ENCODE measurements at places on chromosomes 11 and 22.

DNA sequence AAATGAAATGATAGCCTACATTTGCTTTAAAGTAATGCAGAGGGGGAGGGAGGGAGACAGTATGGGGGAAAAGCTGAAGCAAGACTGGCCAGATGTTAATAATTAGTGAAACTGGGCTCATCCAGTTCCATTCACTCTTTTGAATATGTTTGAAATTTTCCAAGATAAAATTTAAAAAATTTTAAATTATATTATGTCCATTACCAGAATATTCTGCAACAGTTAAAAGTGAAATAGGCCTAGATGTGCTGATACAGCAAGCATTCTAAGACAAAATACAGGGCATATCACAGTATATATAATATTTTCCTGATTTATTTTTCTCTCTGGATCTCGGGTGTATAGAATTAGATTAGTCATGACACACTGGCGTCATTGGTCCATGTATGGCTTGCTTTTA lies 13.6 kb upstream of the ZNRF3 start:
- DNase-seq, result no peak

- DNase-seq, result no peak
These were observed 83.7 kb downstream of the BLID start for GRCh38 chr11:122032317-122032716.

GRCh38 chr22:33513388-33514338 lies 406.6 kb downstream of the LARGE1 start:
- DNase-seq, result no peak

- no peak for DNase-seq
These were observed 385 bp downstream of the HARBI1 start for GRCh38 chr11:46616551-46617133.

DNA sequence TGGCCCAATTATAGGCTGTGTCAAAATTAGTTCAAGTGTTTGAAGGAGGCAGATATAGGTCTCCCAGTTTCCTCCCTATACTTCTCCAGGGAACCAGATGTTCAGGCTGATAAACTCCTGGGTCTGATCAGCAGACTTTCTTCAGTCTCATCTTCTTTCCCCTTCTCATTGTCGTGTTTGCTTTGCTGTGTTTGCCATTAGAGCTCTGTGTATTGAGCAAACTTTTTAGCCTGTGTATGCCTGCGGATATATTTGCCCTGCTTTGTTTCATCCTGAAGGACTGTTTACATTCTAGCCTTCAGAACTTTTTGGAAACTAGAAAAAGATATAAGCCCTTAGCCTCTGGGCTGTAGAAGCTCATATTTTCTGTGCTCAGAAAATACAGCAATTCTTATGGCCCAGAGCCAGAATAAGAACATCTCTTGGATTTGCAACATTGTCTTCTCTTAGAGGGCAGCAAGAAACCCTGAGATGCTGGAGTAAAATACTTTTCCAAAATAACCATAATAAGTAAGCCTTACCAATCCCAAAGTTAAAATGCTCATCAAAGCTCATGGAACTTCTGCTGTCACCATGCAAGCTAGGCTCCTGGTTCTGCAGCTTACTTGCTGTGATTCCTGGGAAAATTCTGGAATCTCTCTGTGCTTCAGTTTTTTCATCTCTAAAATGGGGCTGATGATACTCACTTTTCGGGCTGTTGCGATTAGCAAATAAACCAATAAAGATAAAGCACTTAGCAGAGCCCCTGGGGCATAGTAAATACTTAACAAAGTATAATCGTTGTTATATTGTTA lies 34.1 kb upstream of the ME3 start:
- no peak for DNase-seq

GRCh38 chr11:65932558-65932919 lies 12.7 kb upstream of the TSGA10IP start:
- no peak for DNase-seq
